Thoracic aorta (tissue), 2 donors: ENCODE measurements at places on chromosomes 6 and 20.

- DNase-seq = no peak
- H3K27ac ChIP-seq = no peak overlapping the region
- H3K4me3 ChIP-seq = no peak overlapping the region
- no peaks in the 10 kb centered on the region for H3K36me3 ChIP-seq
- no peaks in the 10 kb centered on the region for H3K4me1 ChIP-seq
Observed at GRCh38 chr20:56987986-56988385, 278.5 kb downstream of the BMP7 start.

DNA sequence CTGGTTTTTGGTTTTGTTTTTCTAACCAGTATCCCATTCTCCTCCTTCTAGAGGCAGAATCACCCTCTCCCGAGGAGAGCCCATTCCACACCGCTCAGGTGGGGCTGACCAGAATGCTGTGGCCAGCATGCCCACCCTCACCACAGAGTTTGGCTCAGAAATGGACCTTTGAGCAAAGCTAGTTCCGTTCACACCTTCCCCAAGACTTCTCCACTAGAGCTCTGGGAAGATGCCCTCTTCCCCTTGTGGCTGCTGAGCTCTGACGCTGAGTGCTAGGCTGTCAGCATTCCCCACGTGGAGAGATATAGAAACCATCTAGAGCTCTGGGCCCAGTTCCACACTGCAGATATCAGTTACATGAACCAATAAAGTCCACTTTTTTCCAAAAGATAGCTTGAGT, 7.9 kb downstream of the GPLD1 start:
- no peaks in the 10 kb centered on the region for H3K36me3 ChIP-seq
- H3K4me3 ChIP-seq = no peak overlapping the region
- DNase-seq = no peak
- H3K27me3 ChIP-seq = no peaks in the 10 kb centered on the region

DNA sequence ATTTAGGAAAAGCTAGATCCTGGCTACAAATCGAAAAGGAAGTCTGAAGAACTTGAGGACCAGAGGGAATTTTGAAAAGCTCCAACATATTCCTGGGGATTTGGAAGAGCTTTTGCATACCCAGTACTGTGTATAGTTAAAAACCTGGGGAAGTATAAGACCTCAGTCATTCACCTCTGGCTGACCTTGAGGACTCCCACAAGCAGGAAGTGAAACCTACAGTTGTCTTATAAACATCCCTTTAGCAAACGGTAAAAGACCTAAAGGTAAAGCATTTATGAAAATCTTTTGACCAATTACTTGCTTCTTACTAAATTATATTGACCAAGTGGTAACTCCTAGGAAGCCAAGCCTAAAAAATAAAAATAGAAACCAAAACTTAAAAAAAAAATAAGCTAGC, 175.0 kb downstream of the HAO1 start:
- no peaks in the 10 kb centered on the region for H3K27me3 ChIP-seq
- no peak overlapping the region for H3K4me3 ChIP-seq
- DNase-seq = no peak
- no peaks in the 10 kb centered on the region for H3K4me1 ChIP-seq

GRCh38 chr20:32285621-32286371, 8.3 kb downstream of the KIF3B start:
- no peak overlapping the region for H3K4me3 ChIP-seq
- H3K36me3 ChIP-seq = no peaks in the 10 kb centered on the region
- no peak overlapping the region for H3K27ac ChIP-seq
- no peaks in the 10 kb centered on the region for H3K27me3 ChIP-seq

- H3K4me1 ChIP-seq = peaks cover 68% of the 10 kb centered on the region
- H3K27me3 ChIP-seq = no peaks in the 10 kb centered on the region
- H3K27ac ChIP-seq = no peak overlapping the region
- no peak overlapping the region for H3K4me3 ChIP-seq
- no peaks in the 10 kb centered on the region for H3K36me3 ChIP-seq
- no peak for DNase-seq
Observed at GRCh38 chr6:53306819-53307347, 41.9 kb downstream of the ELOVL5 start.

- no peaks in the 10 kb centered on the region for H3K4me1 ChIP-seq
- no peak overlapping the region for H3K4me3 ChIP-seq
- no peaks in the 10 kb centered on the region for H3K27me3 ChIP-seq
Observed at GRCh38 chr6:39074486-39074885, 25.9 kb downstream of the GLP1R start.

- H3K27me3 ChIP-seq = no peaks in the 10 kb centered on the region
- peak overlapping the region; percentile 57 for H3K4me3 ChIP-seq
- peak overlapping the region; percentile 66 for H3K27ac ChIP-seq
- H3K4me1 ChIP-seq = peaks cover 11% of the 10 kb centered on the region
- H3K36me3 ChIP-seq = peaks cover 7% of the 10 kb centered on the region
Observed at GRCh38 chr6:56091159-56091869, 156.1 kb downstream of the COL21A1 start.

- H3K27me3 ChIP-seq = no peaks in the 10 kb centered on the region
- no peak overlapping the region for H3K27ac ChIP-seq
- H3K4me3 ChIP-seq = no peak overlapping the region
- no peaks in the 10 kb centered on the region for H3K36me3 ChIP-seq
Observed at GRCh38 chr6:47674673-47675072, 23.7 kb upstream of the ADGRF4 start.

DNA sequence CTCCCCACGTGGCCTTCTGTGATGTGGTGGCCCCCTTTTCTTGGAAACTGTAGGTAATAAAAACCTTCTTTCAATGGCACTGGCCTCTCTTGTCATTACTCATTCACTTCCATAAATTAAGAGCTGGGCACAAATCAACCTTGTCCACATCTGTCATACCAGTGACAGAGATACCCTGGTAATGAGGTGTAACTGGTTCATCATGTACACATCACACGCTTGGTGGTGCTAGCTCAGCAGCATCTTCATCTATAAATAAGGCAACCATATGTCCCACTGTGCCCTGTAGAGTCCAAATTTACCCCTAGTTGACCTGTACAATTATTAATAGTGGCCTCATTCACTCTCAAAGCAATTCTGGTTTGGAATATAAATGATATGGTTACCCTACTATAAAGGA, 245.6 kb downstream of the HIVEP2 start:
- no peak overlapping the region for H3K4me3 ChIP-seq
- H3K27me3 ChIP-seq = no peaks in the 10 kb centered on the region
- no peak overlapping the region for H3K27ac ChIP-seq
- no peak for DNase-seq
- peaks cover 26% of the 10 kb centered on the region for H3K4me1 ChIP-seq
- H3K36me3 ChIP-seq = no peaks in the 10 kb centered on the region

GRCh38 chr20:46674253-46675083, 14.8 kb downstream of the TP53RK start:
- H3K27me3 ChIP-seq = no peaks in the 10 kb centered on the region
- peaks cover 15% of the 10 kb centered on the region for H3K4me1 ChIP-seq
- H3K36me3 ChIP-seq = no peaks in the 10 kb centered on the region
- H3K4me3 ChIP-seq = no peak overlapping the region

GRCh38 chr6:130359736-130360135, 6.1 kb upstream of the TMEM200A start:
- H3K27me3 ChIP-seq = no peaks in the 10 kb centered on the region
- H3K27ac ChIP-seq = no peak overlapping the region
- no peak overlapping the region for H3K4me3 ChIP-seq
- no peaks in the 10 kb centered on the region for H3K4me1 ChIP-seq

GRCh38 chr6:15504581-15505350, 158.1 kb downstream of the DTNBP1 start:
- no peaks in the 10 kb centered on the region for H3K36me3 ChIP-seq
- no peak for DNase-seq
- H3K27me3 ChIP-seq = no peaks in the 10 kb centered on the region
- no peak overlapping the region for H3K27ac ChIP-seq

DNA sequence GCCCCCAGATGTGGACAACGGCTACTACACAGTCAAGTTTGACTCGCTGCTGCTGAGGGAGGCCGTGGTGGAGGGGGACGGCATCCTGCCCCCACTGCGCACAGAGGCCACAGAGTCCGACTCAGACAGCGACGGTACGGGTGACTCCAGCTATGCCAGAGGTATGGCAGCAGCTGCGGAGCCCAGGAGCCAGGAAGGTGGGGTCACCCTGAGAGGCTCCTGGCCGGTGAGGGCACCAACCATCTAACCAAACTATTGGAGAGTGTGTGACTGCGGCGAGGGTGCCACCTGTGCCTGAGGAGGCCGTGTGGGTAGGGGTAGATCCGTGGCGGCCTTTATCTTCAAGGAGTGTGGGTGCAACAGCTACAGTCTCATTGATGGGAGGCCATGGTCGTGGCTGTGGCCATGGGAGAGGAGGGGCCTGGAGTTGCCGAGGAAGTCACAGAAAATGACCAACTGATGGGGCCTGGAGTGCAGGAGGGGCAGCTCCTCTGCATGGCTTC, 2.8 kb upstream of the LIME1 start:
- H3K4me1 ChIP-seq = peaks cover 4% of the 10 kb centered on the region
- H3K4me3 ChIP-seq = no peak overlapping the region
- H3K27ac ChIP-seq = no peak overlapping the region
- peaks cover 29% of the 10 kb centered on the region for H3K36me3 ChIP-seq
- no peaks in the 10 kb centered on the region for H3K27me3 ChIP-seq

DNA sequence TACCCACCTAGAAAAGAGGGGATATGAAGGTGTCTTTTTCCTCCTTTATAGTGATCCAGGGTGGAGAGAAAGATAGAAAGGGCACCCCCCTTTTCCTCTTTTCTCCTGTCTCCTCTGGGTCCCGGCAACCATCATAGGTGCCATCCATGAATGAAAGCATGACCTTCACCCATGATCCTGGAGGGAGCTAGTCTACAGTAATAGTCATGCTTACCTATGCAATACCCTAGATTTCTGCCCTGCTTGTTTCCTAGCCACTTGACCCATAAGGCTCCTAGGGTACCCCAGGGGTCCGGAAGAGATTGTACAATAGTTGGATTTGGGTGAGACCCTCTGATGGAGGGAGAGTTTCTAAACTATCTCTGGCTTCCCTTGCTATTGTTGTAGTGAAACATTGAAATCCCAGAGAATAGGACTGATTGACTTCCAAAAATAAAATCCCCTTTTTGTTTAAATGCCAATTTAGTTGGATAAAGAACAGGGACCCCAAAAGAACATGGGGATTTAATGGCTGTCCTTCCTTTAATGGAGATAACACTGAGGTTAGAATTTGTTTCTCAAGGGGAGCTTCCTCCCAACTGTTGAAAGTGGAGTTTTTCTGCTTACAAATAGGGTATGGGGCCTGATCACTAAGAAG, 366.8 kb upstream of the KHDRBS2 start:
- no peaks in the 10 kb centered on the region for H3K27me3 ChIP-seq
- no peaks in the 10 kb centered on the region for H3K4me1 ChIP-seq
- H3K36me3 ChIP-seq = no peaks in the 10 kb centered on the region
- DNase-seq = no peak

GRCh38 chr6:108733706-108734265, 114.4 kb upstream of the ARMC2 start:
- H3K27ac ChIP-seq = no peak overlapping the region
- H3K4me1 ChIP-seq = peaks cover 31% of the 10 kb centered on the region
- no peak for DNase-seq
- no peak overlapping the region for H3K4me3 ChIP-seq
- no peaks in the 10 kb centered on the region for H3K27me3 ChIP-seq

GRCh38 chr20:8020314-8021079, 936 bp upstream of the TMX4 start:
- peak overlapping the region; percentile 93 for H3K27ac ChIP-seq
- H3K4me1 ChIP-seq = peaks cover 19% of the 10 kb centered on the region
- H3K4me3 ChIP-seq = peak overlapping the region; percentile 90
- no peaks in the 10 kb centered on the region for H3K27me3 ChIP-seq

DNA sequence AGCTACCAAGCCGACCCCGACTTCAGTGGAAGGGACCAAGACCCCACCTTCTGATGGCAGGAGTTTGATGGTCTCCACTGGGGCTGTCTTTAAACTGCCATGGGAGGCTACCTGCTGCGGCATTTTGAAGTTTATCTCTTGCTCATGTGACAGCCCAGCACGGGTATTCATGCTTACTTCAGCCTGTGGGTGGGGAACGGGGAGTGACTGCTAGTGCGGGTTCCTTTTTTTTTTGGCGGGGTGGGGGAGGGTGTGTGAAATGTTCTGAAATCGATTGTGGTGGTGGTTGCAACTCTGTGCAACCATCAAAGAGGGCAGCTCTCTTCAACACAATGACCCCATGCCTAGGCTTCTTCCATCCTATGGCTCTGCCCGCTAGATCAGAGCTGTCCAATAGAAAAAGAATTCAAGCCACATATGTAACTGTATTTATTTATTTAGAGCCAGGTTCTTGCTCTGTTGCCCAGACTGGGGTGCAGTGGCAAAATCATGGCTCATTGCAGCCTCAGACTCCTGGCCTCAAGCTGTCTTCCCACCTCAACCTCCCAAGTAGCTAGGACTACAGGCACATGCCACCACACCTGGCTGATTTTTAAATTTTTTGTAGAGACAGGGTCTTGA, 53.7 kb downstream of the PPP1R16B start:
- H3K27ac ChIP-seq = no peak overlapping the region
- no peak overlapping the region for H3K4me3 ChIP-seq
- H3K27me3 ChIP-seq = no peaks in the 10 kb centered on the region
- no peaks in the 10 kb centered on the region for H3K36me3 ChIP-seq

DNA sequence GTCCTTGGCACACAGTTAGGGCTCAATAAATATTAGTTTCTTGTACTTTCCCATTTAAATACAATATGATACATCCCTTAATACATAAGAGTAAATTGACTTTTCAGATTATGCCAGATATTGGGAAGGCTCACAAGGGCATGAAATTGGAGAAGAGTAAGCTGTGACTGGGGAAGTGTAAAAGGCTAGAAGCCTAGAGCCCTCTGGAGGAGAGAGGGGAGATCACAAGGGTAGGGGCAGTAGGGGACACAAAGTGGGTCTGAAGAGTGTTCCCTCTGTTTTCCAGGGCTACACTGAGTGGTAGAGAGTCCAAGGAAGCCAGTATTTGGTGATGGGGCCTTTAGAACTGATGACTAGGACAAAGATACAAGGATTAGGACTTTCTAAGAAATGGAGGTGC, 562.9 kb upstream of the CHD6 start:
- H3K27ac ChIP-seq = no peak overlapping the region
- H3K4me3 ChIP-seq = no peak overlapping the region
- no peak for DNase-seq
- H3K4me1 ChIP-seq = no peaks in the 10 kb centered on the region
- no peaks in the 10 kb centered on the region for H3K36me3 ChIP-seq
- H3K27me3 ChIP-seq = no peaks in the 10 kb centered on the region

GRCh38 chr6:96186516-96187195, 170.9 kb downstream of the FUT9 start:
- no peak overlapping the region for H3K27ac ChIP-seq
- no peaks in the 10 kb centered on the region for H3K27me3 ChIP-seq
- no peaks in the 10 kb centered on the region for H3K4me1 ChIP-seq
- no peaks in the 10 kb centered on the region for H3K36me3 ChIP-seq
- no peak overlapping the region for H3K4me3 ChIP-seq
- DNase-seq = no peak
